ENCODE measurements at places on chromosomes 6 and 20. TPM values are rescaled to one million over a fixed set of nuclear protein-coding genes. Genes with fewer than 3 reads are reported as not detected.

DNA sequence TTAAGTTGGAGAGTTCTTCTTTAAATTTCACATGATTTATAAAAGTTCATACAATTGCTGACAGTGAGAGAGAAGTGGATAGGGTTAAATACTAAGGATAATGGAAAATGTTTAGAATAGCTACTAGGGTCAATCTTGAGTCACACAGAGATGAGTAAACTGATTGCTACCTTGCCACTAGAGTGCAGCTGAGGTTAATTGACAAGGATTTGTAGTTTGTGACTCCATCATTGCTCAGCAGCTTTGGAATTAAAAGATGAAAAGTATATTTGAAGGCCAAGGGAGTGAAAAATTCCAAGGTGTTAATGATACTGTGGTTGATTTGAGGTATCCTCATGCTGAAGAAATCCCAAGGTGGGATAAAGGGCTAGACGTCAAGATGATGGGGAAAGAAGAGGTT, 524.0 kb downstream of the UTRN start:
- DNase-seq: no peak
- H3K27ac ChIP-seq: no peak overlapping the region
- H3K4me3 ChIP-seq: no peak overlapping the region
- H3K36me3 ChIP-seq: no peaks in the 10 kb centered on the region
- H3K27me3 ChIP-seq: no peaks in the 10 kb centered on the region
- H3K4me1 ChIP-seq: no peaks in the 10 kb centered on the region

DNA sequence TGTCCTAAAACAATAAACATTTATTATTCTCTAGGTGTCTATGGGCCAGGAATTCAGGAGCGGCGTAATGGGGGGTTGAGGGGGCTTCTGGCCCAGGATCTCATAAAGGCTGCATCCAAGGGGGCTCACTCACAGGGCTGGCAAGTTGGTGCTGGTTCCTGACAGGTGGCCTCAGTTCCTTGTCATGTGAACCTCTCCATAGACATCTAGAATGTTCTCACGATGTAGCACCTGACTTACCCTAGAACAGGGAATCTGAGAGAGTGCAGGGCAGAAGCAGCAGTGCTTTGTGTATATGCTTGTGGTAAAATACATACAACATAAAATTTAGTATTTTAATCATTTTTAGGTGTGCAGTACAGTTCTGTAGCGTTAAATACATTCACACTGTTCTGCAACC, 57.1 kb downstream of the PHF20 start:
- no peaks in the 10 kb centered on the region for H3K4me1 ChIP-seq
- H3K27ac ChIP-seq: no peak overlapping the region
- no peaks in the 10 kb centered on the region for H3K36me3 ChIP-seq
- H3K4me3 ChIP-seq: no peak overlapping the region
- no peaks in the 10 kb centered on the region for H3K27me3 ChIP-seq
- no peak for DNase-seq

GRCh38 chr6:35343835-35344550, 1.6 kb downstream of the PPARD start:
- no peaks in the 10 kb centered on the region for H3K27me3 ChIP-seq
- H3K4me3 ChIP-seq: peak overlapping the region; percentile 84
- peaks cover 8% of the 10 kb centered on the region for H3K4me1 ChIP-seq
- H3K36me3 ChIP-seq: 0 out of 2 replicates have a peak, but pooled peaks cover 3% of the 10 kb centered on the region

The SPEF1 gene
- not detected for total RNA-seq

The PTK6 gene
- total RNA-seq: 0.24 TPM

DNA sequence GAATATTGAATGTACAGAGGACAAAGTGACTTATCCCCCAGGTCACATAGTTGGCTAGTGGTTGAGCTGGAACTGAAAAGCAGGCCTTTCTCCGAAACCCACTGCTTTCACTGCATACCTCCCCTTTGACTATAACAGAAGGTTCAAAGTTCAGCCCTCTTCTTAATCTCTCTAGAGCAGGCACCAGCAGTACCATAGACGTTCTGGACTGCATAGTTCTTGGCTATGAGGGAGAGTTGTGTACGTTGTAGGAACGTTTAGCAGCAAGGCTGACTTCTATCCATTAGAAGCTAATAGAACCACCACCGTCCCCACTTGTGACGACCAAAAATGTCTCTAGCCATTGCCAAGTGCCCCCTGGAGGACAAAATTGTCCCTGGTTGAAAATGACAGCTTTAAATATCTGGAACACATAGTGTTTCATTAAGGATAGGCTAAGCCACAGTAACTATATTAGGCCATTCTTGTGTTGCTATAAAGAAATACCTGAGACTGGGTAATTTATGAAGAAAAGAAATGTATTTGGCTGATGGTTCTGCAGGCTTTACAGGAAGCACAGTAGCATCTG, 123.8 kb upstream of the MTHFD1L start:
- no peaks in the 10 kb centered on the region for H3K27me3 ChIP-seq
- no peak for DNase-seq
- H3K4me3 ChIP-seq: no peak overlapping the region
- H3K27ac ChIP-seq: no peak overlapping the region

GRCh38 chr6:159988983-159989454, 20.1 kb downstream of the IGF2R start:
- H3K36me3 ChIP-seq: no peaks in the 10 kb centered on the region
- no peak overlapping the region for H3K4me3 ChIP-seq
- no peaks in the 10 kb centered on the region for H3K27me3 ChIP-seq
- H3K4me1 ChIP-seq: peaks cover 15% of the 10 kb centered on the region

- no peak overlapping the region for H3K27ac ChIP-seq
- H3K27me3 ChIP-seq: no peaks in the 10 kb centered on the region
- no peaks in the 10 kb centered on the region for H3K36me3 ChIP-seq
- no peaks in the 10 kb centered on the region for H3K4me1 ChIP-seq
- DNase-seq: no peak
Measured at GRCh38 chr6:136446579-136447187, 103.5 kb downstream of the MAP7 start.

DNA sequence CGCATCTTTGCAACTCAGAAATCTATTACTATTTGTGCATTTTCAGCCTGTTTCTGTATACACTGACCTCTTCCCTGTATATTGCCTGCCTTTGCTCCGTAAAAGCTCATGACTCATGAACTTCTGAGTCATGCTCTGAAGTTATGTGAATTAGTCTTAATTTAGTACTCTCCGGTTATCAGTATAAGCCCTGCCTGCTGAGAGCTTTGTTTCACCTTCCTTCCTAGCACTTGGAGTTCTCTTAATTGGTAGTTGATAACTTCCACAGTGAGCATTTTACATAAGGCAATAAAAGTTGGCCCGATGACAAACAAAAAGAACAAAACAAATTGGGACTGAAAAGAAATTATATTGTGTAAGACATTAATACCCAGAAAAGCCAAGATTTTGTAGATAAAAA, 231.4 kb downstream of the GJA1 start:
- no peaks in the 10 kb centered on the region for H3K27me3 ChIP-seq
- DNase-seq: no peak
- H3K4me3 ChIP-seq: no peak overlapping the region
- H3K27ac ChIP-seq: no peak overlapping the region
- no peaks in the 10 kb centered on the region for H3K36me3 ChIP-seq

- no peak for DNase-seq
- H3K4me3 ChIP-seq: no peak overlapping the region
- no peak overlapping the region for H3K27ac ChIP-seq
- H3K27me3 ChIP-seq: no peaks in the 10 kb centered on the region
- H3K36me3 ChIP-seq: no peaks in the 10 kb centered on the region
Measured at GRCh38 chr6:50305660-50306059, 255.9 kb upstream of the DEFB112 start.

GRCh38 chr20:25750220-25750764, 53.6 kb upstream of the ZNF337 start:
- no peaks in the 10 kb centered on the region for H3K27me3 ChIP-seq
- H3K36me3 ChIP-seq: no peaks in the 10 kb centered on the region
- no peak for DNase-seq
- peak overlapping the region; percentile 65 for H3K4me3 ChIP-seq
- H3K4me1 ChIP-seq: no peaks in the 10 kb centered on the region

DNA sequence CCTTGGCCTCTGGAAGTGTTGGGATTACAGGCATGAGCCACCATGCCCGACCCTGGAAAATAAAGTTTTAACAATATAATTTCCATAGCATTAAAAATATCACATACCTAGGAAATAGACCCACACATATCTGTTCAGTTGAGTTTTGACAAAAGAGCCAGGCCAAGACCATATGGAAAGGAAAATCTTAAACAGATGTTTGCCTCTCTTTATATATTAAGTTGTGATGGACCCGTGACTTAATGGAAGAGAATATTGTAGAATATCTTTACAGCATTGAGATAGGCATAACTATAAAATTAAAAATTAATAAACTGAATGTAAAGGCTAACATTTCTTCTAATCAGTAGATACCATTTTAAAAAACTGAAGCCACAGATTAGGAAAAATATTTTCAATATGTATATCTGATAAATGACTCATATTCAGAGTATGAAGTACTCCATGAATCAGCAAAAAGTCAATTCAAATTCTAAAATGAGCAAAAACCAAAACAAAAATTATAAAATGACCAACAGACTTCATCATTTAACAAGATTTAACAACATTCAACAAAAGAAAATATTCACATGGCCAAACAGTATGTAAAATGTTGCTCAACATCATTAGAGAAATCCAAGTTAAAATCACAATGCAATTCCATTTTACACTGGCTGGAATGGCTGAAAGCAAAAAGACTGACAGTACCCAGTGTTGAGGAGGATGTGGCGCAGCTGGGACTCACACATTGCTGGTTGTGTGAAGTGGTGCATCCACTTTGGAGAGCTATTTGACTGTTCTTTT, 43.3 kb downstream of the GTF2H5 start:
- H3K27me3 ChIP-seq: no peaks in the 10 kb centered on the region
- H3K36me3 ChIP-seq: no peaks in the 10 kb centered on the region
- H3K4me1 ChIP-seq: peaks cover 9% of the 10 kb centered on the region
- no peak overlapping the region for H3K4me3 ChIP-seq

The CLPSL1 gene
- total RNA-seq: not detected

The C20orf141 gene
- total RNA-seq: not detected

- no peaks in the 10 kb centered on the region for H3K27me3 ChIP-seq
- DNase-seq: no peak
- H3K36me3 ChIP-seq: no peaks in the 10 kb centered on the region
- no peaks in the 10 kb centered on the region for H3K4me1 ChIP-seq
Measured at GRCh38 chr20:52619101-52619500, 353.1 kb upstream of the TSHZ2 start.

- no peaks in the 10 kb centered on the region for H3K27me3 ChIP-seq
- peak overlapping the region; percentile 83 for H3K4me3 ChIP-seq
- H3K27ac ChIP-seq: no peak overlapping the region
- peaks cover 10% of the 10 kb centered on the region for H3K36me3 ChIP-seq
- H3K4me1 ChIP-seq: peaks cover 22% of the 10 kb centered on the region
- DNase-seq: no peak
Measured at GRCh38 chr6:44225579-44226325, 2.4 kb downstream of the SLC29A1 start.

- no peak for DNase-seq
- H3K4me1 ChIP-seq: peaks cover 3% of the 10 kb centered on the region
- H3K27ac ChIP-seq: no peak overlapping the region
- H3K4me3 ChIP-seq: no peak overlapping the region
- no peaks in the 10 kb centered on the region for H3K36me3 ChIP-seq
Measured at GRCh38 chr20:48425817-48426612, 401.8 kb downstream of the PREX1 start.

- H3K36me3 ChIP-seq: no peaks in the 10 kb centered on the region
- no peak overlapping the region for H3K4me3 ChIP-seq
- H3K4me1 ChIP-seq: no peaks in the 10 kb centered on the region
- H3K27ac ChIP-seq: no peak overlapping the region
Measured at GRCh38 chr20:61754976-61755778, 310.5 kb downstream of the TAF4 start.

The LINC00237 gene
- total RNA-seq: not detected

The PRSS35 gene
- total RNA-seq: not detected

The RSPO3 gene
- total RNA-seq: not detected

- H3K27me3 ChIP-seq: no peaks in the 10 kb centered on the region
- no peak overlapping the region for H3K27ac ChIP-seq
- H3K36me3 ChIP-seq: no peaks in the 10 kb centered on the region
- no peaks in the 10 kb centered on the region for H3K4me1 ChIP-seq
- no peak for DNase-seq
Measured at GRCh38 chr6:166768761-166769160, 141.7 kb upstream of the RPS6KA2 start.

DNA sequence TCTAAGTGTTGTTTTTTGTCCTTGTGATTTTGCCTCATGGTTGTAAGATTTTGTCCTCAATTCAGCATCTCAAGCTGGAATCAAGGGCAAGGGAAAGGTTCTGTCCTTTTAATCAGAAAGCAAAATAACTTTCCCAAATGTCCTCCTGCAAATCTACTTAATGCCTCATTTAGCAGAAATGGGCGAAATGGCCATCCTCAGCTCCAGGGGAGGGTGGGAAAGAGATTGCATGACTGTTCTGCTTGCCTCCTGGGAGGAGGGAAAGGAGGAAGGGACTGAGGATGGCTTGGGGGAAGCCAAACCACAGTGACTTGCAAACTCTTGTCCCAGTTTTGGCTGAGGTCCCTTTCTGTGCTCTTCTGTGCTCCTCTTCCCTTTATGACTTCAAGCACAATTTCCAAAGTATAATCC, 43.4 kb downstream of the TNFAIP3 start:
- no peak overlapping the region for H3K4me3 ChIP-seq
- no peaks in the 10 kb centered on the region for H3K27me3 ChIP-seq
- DNase-seq: no peak
- no peaks in the 10 kb centered on the region for H3K36me3 ChIP-seq

DNA sequence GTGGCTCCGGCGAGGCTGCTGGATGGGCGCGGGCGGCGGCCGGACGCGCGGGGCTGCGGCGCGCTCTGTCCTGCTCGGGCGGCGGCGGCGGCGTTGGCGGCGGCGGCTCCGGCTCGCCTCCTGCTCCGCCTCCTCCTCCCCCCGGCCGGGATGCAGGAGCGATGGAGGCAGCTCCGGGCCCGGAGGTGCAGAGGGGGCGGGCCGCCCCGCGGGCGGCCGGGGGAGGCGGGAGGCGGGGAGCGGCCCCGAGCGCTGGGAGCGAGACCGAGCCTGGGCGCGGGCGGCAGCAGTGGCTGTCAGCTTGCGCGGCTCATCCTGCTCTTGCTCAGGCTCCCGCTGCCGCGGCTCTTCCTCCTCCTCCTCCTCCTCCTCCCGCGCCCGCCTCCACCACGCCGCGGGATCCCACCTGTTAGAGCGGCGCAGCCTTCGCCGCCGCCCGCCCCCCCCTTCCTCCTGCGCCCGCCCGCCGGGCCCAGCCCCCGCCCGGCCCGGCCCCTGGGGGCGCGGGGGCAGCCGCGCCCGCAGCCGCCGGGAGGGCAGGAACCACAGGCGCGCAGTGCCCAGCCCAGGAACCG, at the start of gene NOL4L:
Gene NOL4L (minus strand): TSS at position 323 of the 575 bp plus-strand sequence. CDS start 443 bp downstream, outside the sequence.
- no peaks in the 10 kb centered on the region for H3K27me3 ChIP-seq
- DNase-seq: no peak
- peaks cover 17% of the 10 kb centered on the region for H3K4me1 ChIP-seq
- peak within 1 kb of the TSS; percentile 76 for H3K4me3 ChIP-seq
- no peaks in the 10 kb centered on the region for H3K36me3 ChIP-seq

The NPBWR2 gene
- not detected for total RNA-seq

- no peak overlapping the region for H3K27ac ChIP-seq
- no peaks in the 10 kb centered on the region for H3K27me3 ChIP-seq
- no peak for DNase-seq
- no peaks in the 10 kb centered on the region for H3K36me3 ChIP-seq
- H3K4me3 ChIP-seq: no peak overlapping the region
- 0 out of 2 replicates have a peak, but pooled peaks cover 6% of the 10 kb centered on the region for H3K4me1 ChIP-seq
Measured at GRCh38 chr6:158033751-158034702, 52.4 kb downstream of the SYNJ2 start.

Measured in GM12878 (cell line).